ENCODE measurements at places on chromosomes 2 and 18. TPM values are rescaled to one million over a fixed set of nuclear protein-coding genes. Genes with fewer than 3 reads are reported as not detected.

The IL37 gene
- total RNA-seq = not detected

GRCh38 chr18:63454497-63454896 lies 22.3 kb upstream of the SERPINB5 start:
- no peak for DNase-seq

- peak; percentile 12 for DNase-seq
Observed at GRCh38 chr2:59019566-59020159, 778.5 kb upstream of the FANCL start.

The GDF7 gene
- total RNA-seq = 12.2 TPM

All from fibroblast of villous mesenchyme (primary cell).